ENCODE measurements at places on chromosomes 2 and 18.
A peak's percentile ranks its signal among the peaks of the same experiment; 100 is the strongest.

- no peak for DNase-seq
Observed at GRCh38 chr2:224166654-224167053, 127.6 kb upstream of the SERPINE2 start.

DNA sequence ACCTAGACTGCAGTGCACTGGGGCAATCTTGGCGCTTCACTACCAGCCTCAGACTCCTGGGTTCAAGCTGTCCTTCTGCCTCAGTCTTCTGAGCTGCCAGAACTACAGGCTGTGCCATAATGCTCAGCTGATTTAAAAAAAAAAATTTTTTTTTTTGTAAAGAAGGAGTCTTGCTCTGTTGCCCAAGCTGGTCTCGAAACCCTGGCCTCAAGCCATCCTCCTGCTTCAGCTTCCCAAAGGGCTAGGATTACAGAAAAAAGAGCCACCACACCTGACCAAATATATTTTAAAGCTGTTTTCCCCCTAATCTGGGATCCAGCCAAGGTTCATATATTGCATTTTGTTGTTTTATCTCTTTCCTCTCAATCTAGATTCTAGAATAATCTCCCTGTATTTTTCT is 82.2 kb downstream of the RAB31 start:
- DNase-seq = no peak

- DNase-seq = no peak
Observed at GRCh38 chr2:157787364-157787938, 88.7 kb downstream of the ACVR1 start.

GRCh38 chr2:138615257-138615656 is 113.7 kb downstream of the SPOPL start:
- no peak for DNase-seq

DNA sequence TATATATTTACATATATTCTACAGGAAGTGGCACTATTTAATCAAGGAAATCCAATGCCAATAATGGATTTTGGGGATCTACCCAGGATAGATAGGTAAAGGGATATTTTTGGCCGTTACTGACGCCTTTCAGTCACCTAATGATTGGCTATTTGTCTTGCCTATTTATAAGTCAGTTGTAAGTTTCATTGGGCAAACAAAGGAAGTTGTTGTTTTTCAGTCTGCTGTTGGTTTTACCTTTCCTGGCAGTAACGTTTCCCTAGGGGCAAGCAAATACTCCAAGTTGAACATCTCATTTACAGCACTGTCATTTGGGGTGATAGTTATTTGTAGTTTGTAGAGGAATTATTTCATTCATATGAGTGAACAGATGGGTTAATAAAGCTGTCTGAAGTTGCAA is 17.0 kb upstream of the LANCL1 start:
- DNase-seq = no peak

GRCh38 chr2:133633881-133634409 is 65.7 kb upstream of the NCKAP5 start:
- no peak for DNase-seq

DNA sequence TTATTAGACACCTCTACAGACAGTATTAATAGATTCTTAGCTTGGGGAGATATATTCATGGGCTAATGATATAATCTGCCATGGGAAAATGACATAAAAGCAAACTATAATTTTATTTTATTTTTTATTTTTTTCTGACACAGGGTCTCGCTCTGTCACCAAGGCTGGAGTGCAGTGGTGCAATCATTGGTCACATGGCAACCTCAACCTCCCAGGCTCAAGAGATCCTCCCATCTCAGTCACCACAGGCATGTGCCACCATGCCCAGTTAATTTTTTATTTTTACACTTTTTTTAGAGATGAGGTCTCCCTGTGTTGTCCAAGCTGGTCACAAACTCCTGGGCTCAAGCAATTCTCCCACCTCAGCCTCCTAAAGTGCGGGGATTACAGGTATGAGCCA is 39.3 kb downstream of the RTN4 start:
- no peak for DNase-seq

DNA sequence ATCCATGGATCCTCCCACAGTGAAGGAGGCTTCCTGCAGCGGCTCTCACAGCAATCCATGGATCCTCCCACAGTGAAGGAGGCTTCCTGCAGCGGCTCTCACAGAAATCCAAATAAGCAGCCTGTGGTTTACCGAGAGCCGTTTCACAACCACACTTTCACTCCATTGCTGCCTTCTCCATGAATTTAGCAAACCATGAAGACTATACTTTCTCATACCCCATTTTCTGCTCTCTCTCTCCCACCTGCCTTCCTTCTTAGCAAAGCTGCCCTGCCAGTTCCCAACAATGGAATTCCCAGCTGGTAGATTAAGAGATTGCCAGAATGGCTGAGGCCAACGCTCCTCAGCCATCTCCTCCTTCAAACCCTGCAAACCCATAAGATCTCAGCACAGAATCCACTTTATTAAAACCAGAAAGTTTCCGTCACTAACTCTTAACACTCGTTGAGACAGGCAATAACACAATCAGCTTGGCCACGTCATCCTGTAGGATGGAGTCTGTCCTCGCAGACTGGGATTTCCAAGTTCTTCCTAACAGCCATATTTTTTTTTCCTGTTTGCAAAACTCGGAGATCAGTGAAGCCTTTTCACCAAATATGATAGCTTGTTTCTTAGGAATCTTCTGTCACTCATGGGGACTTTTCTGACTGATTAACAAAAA is 162.2 kb downstream of the PXDN start:
- DNase-seq = no peak

- peak; percentile 12 for DNase-seq
Observed at GRCh38 chr2:212538305-212539071, at the start of gene ERBB4. TSS of gene ERBB4 (minus strand) at chr2:212538802. CDS start at chr2:212538530, 272 bp downstream.

DNA sequence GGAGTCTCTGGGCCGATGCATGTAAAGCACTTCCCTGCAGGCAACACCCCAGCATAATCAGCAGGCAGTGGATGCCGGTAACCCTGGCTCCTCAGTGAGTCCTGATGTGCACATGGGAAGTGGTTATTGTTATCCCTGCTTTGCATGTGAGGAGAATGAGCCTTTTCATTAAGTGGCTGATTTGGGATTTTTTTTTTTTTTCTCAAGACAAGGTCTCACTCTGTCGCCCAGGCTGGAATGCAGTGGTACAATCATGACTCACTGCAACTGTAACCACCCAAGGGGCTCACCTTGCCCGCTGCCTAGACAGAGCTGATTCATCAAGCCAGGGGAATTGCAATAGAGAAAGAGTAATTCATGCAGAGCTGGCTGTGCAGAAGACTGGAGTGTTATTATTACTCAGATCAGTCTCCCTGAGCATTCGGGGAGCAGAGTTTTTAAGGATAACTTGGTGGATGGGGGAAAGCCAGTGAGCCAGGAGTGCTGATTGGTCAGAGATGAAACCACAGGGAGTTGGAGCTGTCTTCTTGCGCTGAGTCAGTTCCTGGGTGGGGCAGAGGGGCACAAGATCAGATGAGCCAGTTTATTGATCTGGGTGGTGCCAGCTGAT is 95.4 kb downstream of the SOCS6 start:
- DNase-seq = no peak

GRCh38 chr2:136019306-136019705 is 33.9 kb upstream of the DARS1 start:
- DNase-seq = no peak

- DNase-seq = no peak
Observed at GRCh38 chr18:22704586-22704918, 228.6 kb upstream of the RBBP8 start.

Measured in HEK293T (cell line).